Activated T-helper 1 cell treated with Interleukin-2 at 50 U/mL for 16 hours (primary cell): ENCODE measurements at places on chromosomes 11 and 22.

- DNase-seq: no peak
Measured at GRCh38 chr11:44316659-44317240, 6.8 kb upstream of the ALX4 start.

GRCh38 chr22:41766476-41766875 lies 34.0 kb upstream of the CCDC134 start:
- no peak for DNase-seq

DNA sequence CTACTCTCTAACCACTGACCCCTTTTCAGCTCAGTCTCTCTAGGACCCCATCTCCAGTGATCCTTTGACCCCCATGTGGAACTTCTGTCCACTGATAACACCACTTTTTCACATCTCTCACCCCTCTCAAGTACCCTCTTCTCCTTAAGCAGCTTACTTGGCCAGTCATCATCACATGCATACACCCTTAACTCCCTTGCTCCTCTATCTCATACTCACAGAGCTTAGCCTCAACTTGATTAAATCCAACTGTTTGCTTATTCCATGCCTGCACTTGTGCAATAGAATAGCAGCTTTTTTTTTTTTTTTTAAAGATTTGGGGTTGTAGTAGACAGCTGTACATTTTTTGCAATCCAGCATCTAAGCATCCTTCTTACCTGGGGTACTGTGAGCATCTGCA lies 22.2 kb downstream of the AQP11 start:
- DNase-seq: no peak

DNA sequence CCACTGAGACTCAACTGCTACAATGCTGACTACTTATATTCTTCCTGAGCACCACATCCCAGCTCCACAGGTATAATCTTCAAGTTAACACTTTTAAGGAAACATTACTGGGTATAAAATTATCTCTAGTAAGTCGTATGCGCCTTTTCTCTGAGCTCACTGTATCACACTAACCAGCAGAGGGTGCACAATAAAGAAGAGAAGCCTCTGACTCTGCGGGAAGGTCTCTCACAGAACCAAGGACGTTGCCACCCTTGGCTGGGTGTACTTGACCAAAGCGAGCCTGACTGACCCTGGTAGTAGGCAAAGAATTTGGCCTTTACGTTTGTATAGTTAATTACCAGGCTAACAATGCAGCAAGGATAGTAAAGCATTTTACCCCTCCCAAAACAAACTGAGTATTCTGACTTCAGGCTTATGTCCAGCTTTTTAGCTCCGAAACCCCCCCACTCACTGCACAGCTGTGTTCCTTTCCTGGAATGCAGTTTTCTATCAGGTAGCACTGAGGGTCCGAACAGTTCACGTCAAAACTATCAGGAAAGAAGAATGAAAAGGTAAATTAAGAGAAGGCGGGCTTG lies at the start of gene BTBD18:
Gene BTBD18, minus strand, starts transcription at position 144 of the 578 bp plus-strand sequence. CDS start 631 bp downstream, outside the sequence.
- no peak for DNase-seq

GRCh38 chr11:121008551-121008950 lies 15.4 kb upstream of the TBCEL start:
- no peak for DNase-seq

- no peak for DNase-seq
Measured at GRCh38 chr11:68367252-68367651, 54.9 kb downstream of the LRP5 start.

DNA sequence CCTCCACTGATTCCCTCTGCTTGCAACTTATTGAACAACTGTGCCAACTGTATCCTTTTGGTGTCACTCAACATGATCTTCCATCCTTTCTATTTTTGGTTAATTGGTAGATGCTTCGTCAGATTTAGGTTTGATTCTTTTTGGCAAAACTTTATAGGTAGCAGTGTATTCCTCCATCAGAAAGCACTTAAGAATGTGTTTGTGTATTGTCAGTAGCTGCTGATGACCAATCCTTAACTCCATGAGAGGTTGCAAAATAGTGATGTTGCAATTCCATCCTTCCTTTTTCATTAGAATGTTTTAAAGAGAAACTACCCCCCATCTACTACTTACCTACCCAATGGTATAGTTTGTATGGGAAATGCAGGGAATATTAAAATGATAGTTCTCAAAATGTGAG lies 22.1 kb downstream of the FAM76B start:
- DNase-seq: no peak

- no peak for DNase-seq
Measured at GRCh38 chr11:7523416-7524210, 9.8 kb downstream of the PPFIBP2 start.

- no peak for DNase-seq
Measured at GRCh38 chr11:120713296-120713695, 201.7 kb downstream of the GRIK4 start.

DNA sequence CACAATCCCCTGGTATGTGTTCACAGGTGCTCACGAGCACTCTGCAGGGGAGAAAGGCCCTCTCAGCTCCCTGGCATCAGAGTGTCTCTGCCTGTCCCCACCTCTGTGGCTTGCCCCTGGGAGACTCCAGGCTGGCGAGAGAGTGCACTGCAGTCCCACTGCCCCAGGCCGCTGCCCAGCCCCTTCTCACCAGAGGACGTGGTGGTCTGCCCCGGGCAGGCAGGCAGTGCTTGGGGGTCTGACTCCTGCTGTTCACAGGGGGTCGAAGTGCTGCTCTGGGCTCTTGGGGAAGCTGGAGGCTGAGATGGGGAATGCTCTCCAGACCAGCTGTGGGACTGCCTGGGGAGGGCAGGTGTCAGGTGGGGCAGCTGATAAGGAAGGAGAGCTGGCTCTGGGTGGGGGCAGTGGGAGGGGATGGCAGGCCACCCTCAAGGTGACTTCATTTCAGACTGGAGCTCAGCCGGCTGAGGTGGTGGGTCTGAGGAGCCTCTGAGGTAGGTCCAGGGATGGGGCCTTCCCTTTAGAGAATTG lies 151.0 kb upstream of the B3GAT1 start:
- DNase-seq: no peak

DNA sequence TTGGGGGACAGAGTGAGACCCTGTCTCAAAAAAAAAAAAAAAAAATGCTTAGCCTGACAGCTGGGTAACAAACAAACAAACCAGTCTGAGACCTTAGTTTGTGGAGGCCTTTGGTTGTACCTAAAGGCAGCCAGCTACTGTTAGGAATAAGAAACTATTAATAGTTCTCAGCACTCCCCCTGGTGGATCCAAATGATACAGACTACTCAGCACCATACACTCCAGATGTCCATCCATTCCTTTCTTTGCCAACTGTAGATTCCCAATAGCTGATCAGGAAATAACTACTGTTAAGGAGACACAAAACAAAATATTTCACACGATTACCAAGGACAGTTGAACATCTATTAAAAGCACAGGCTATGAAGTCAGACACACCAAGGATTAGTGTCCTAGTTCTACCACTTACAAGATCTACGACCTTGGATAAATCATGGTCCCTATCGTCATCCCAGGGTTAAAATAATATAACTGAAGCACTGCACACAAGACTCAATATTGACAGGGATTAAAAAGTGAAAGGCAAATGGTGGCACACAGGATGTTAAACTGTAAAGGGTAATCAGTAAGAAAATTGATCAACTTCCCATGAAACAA lies 17.2 kb downstream of the CLDN25 start:
- DNase-seq: no peak

DNA sequence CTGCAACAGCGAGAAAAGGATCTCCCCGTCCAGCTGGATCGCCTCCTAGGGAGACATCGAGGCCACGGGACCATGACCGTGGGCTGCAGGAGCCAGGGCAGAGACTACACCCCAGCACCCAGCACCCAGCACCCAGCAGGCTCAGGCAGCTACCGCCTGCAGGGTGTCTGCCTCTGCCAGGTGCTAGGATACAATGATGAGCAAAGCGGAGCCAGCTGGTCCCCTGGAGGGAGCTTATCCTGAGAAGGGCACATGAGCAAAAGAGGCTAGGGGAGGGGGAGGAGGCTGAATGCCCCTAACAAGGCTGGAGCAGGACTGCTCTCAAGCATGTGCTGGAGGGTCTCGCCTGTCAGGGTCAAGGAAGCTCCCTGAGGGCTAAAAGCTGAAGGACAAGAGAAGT lies 4.8 kb upstream of the CASTOR1 start:
- DNase-seq: no peak

- peak; percentile 11 for DNase-seq
Measured at GRCh38 chr11:122843281-122844141, 5.2 kb downstream of the CRTAM start.

DNA sequence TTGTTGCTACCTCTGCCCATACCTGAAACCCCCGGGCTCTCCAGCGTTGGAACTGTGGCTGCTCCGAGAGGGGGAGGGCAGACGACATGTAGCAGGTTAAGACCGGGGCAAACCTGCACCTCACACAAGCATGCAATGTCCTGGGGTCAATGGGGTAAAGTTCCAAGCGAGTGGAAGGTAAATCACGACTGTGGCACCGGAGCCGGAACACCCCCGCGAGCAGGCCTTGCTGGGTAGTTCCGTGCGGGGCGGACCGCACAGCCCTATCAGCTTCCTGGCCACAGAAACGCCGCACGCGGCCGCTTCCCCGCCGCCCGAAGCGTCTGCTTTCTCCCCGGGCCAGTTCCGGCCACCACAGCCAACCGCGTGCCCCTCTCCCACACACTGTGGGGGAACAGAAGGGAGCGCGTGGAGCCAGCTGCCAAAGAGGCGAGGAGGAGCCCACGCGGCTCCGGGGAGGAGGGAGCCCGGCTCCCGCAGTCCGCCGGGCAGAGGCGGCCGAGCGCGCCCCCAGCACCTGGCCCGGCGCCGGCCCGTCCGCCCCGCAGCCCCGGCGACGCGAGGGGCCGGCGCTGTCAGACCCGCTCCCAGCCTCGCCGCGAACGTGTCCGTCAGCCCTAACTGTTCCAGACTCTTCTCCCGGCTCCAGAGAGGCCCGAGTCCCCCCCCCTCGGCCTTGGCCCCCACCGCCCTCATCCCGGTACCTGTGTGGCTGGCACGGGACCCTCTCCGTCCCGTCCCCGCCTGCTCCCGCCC lies 1.6 kb downstream of the SPTBN2 start:
- DNase-seq: no peak

DNA sequence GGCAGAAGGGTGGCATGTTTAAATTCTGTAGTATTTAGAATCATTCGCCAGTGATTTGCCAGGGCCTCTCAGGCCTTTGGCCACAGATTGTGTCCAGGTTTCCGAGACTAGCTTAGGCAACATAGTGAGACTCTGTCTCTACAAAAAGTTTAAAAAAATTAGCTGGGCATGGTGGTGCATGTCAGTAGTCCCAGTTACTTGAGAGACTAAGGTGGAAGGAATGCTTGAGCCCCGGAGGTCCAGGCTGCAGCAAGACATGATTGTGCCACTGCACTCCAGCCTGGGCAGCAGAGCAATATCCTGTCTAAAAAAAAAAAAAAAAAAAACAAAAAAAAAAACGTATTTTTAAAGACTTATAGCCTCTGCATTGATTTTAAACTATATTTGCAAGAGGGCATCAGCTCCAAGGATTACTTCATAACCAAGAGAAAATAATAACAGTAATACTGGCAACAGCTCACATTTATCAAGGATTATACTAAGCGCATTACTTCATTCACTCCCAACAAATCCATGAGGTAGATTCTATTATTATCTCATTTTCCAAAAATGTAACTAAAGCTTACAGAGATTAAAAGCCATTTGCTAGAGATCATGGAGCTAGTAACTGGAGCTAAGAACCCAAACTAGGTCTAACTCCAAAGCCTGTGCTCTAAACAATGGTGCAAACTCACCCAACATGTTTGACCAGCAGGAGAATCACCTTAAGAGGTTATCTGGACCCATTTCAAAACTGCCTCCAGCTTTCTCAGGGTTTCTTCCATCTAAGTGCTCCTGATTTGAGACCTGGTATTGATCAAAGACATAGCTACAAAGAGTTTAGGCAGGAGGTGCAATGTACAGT lies 32.6 kb upstream of the SLC6A5 start:
- no peak for DNase-seq

DNA sequence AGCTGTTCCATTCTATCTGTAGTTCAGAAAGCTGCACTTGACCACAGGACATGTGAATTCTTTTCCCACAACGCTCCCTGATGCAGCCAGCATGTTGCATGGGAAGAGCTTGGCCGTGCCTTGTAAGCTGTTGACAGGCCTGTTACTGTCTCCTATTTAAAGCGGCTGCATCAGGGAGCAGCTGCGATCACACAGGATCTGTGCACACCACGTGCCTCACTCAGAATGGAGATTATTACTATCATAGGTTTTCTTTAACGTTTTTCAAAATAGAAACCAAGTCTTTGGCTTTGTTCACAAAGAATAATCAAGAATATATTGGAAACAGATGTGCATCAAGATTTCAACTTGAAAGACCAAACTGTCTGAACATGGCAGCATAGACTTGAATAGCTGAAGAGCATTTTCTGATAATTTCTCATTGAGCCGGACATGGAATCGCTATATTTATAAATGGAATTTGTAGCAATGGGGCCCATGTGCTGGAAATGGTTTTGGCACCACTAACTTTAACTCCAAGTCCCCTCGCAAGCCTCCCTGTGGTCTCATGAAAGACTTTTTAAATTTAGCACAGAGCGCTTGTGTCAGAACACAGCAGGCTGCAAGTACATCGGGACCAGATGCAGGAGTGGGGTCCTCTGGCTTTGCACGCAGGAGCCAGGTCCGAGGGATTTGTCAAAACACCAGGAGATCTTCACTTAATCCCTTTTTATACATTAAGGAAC lies 40.8 kb upstream of the MYO18B start:
- DNase-seq: no peak

DNA sequence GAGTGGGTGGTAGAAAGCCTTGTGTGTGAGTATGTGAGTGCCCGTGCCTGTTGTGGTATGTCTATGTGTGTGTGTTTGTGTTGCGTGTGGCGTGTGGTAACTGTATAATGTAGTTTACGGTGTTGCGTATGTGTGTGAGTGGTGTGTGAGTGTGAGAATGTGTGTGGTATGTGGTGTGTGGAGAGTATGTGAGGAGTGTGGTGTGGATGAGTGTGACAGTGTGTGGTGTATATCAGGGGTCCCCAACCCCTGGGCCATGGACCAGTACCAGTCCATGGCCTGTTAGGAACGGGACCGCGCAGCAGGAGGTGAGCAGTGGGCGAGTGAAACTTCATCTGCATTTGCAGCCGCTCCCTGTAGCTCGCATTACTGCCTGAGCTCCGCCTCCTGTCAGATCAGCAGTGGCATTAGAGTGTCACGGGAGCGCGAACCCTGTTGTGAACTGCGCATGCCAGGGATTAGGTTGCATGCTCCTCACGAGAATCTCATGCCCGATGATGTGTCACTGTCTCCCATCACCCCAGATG lies 5.7 kb downstream of the UPK3A start:
- DNase-seq: no peak

GRCh38 chr11:47179655-47179991 lies 2.9 kb upstream of the ARFGAP2 start:
- DNase-seq: no peak
